ENCODE measurements at places on chromosomes 3 and 15. TPM values are rescaled to one million over a fixed set of nuclear protein-coding genes. Genes with fewer than 3 reads are reported as not detected.

GRCh38 chr3:58073301-58074108 lies 65.3 kb downstream of the FLNB start:
- H3K4me1 ChIP-seq, result peaks cover 34% of the 10 kb centered on the region
- no peaks in the 10 kb centered on the region for H3K27me3 ChIP-seq
- DNase-seq, result no peak
- H3K36me3 ChIP-seq, result peaks cover 7% of the 10 kb centered on the region
- no peak overlapping the region for H3K4me3 ChIP-seq

GRCh38 chr3:33729993-33730392 lies 11.9 kb upstream of the CLASP2 start:
- no peaks in the 10 kb centered on the region for H3K4me1 ChIP-seq
- H3K27me3 ChIP-seq, result peaks cover 6% of the 10 kb centered on the region
- no peak overlapping the region for H3K27ac ChIP-seq
- H3K4me3 ChIP-seq, result no peak overlapping the region
- DNase-seq, result no peak

DNA sequence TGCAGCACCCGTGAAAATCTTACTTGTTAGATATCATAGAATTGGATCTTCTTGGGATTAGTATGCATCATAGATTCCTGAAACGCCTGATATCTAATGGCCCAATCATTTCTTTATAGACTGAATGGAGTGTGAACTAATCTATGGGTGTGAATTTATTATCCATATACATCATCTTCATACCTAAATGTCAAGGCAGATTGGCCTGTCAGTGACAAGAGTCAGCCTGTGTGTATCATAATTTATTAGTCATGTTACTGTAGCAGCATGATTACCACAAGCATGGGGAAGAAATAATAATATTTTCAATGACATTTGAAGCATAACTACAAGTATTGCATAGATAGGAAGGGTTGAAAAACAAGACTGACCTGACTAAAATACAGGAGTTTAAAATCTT lies 235.8 kb downstream of the RAP2B start:
- no peak for DNase-seq
- peaks cover 27% of the 10 kb centered on the region for H3K4me1 ChIP-seq
- H3K4me3 ChIP-seq, result no peak overlapping the region
- no peak overlapping the region for H3K27ac ChIP-seq

DNA sequence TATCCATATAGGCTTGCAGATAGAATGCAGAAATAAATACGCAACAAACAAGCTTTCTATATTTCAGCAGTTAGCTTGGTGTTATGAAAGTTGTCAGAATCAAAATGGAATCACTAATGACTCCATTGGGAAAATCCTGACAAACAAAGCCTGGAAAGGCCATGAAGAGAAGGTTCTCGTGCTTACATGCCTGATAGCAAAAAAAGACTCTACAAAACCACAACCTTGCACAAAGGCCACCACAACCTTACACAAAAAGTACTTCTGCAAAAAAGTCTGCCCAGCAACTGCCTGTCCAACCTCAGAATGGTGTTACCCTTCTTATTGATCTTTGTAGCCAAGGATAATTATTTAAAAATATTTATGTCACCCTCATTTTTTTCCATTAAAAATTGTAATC lies 14.4 kb upstream of the PLSCR1 start:
- no peak for DNase-seq
- no peaks in the 10 kb centered on the region for H3K36me3 ChIP-seq
- no peak overlapping the region for H3K27ac ChIP-seq
- H3K4me1 ChIP-seq, result no peaks in the 10 kb centered on the region
- H3K4me3 ChIP-seq, result no peak overlapping the region

DNA sequence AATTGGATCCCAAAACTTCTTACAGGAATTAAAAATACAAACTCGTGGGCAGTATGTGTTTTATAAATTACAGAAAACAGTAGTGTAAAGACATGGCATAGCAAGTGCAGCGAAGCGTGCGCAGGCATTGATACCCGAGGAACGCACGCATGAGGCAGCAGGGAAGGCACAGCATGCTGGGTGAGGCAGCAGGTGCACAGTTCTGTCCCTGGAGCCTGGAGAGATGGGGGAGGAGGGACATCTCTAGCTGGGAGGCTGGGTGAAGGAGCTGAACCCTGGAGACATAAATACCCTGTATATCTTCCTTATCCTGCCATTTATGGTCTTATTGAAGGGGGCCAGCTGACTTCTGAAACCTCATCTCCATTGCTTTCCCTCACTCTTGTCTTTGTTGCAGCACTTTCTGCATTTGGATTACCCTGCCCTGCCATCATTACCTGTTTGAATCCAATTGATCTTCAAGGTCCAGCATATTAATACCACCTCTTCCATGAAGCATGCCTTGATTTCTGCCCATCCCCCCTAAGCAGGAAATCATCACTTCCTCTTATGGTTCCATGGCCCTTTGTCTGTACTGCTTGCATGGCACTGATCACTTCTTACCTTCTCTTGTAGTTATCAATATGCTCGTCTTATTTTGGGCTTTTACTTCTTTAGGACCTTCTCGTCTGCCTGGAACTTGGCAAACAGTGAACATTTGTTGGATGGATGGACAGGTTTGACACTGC lies 20.5 kb downstream of the LPP start:
- no peak for DNase-seq
- no peak overlapping the region for H3K4me3 ChIP-seq
- no peaks in the 10 kb centered on the region for H3K27me3 ChIP-seq
- H3K36me3 ChIP-seq, result peaks cover 11% of the 10 kb centered on the region
- H3K4me1 ChIP-seq, result peaks cover 48% of the 10 kb centered on the region
- H3K27ac ChIP-seq, result no peak overlapping the region

GRCh38 chr3:144652573-144652972 lies 681.0 kb downstream of the DIPK2A start:
- H3K36me3 ChIP-seq, result no peaks in the 10 kb centered on the region
- peaks cover 52% of the 10 kb centered on the region for H3K4me1 ChIP-seq
- peak overlapping the region; percentile 39 for H3K27ac ChIP-seq
- H3K27me3 ChIP-seq, result no peaks in the 10 kb centered on the region

MINDY2 gene
- total RNA-seq, result 15.1 TPM

GRCh38 chr15:80804970-80805495 lies 25.9 kb downstream of the CEMIP start:
- no peak overlapping the region for H3K4me3 ChIP-seq
- peaks cover 9% of the 10 kb centered on the region for H3K4me1 ChIP-seq
- H3K27ac ChIP-seq, result no peak overlapping the region
- H3K27me3 ChIP-seq, result no peaks in the 10 kb centered on the region
- H3K36me3 ChIP-seq, result peaks cover 80% of the 10 kb centered on the region

GRCh38 chr15:97501291-97501690 lies 459.2 kb upstream of the ARRDC4 start:
- no peak for DNase-seq
- no peak overlapping the region for H3K27ac ChIP-seq
- peaks cover 30% of the 10 kb centered on the region for H3K4me1 ChIP-seq
- H3K4me3 ChIP-seq, result no peak overlapping the region

DNA sequence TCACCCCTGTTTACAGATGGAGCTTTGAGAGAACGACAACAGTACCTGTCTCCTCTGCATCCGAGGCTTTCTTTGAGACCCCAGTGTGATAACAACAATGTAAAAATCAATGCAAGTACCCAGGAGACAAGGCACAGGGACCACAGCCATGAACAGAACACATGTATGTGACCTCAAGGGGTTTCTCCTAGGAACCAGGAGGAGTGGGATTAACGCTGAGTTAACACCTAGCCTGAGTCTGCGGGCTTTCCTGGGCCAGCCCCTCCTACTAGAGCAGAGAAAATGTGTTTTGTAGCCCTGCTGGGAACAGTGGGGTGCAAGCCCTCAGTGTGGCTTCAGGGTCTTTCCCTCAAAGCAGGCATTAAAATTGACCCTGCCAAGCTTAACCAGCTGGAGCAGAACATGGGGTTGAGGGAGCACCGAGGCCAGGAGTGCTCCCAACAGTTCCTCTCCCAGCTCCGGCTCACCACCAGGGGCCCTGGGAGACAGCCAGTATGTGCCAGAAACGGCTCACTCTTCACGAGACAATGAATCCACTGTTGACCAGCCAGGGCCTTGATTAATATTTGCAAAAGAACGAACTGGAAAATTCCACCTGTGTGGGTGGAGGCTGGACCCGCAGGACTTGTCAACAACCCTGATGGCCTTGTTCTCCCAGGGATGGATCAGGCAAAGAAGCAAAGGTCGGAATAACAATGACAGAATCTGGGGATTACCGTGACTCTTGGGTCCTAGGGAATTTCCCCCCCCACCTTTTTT lies 3.6 kb downstream of the CHDH start:
- no peak overlapping the region for H3K4me3 ChIP-seq
- H3K36me3 ChIP-seq, result no peaks in the 10 kb centered on the region
- no peak overlapping the region for H3K27ac ChIP-seq
- H3K27me3 ChIP-seq, result peaks cover 13% of the 10 kb centered on the region
- H3K4me1 ChIP-seq, result peaks cover 5% of the 10 kb centered on the region

- no peaks in the 10 kb centered on the region for H3K27me3 ChIP-seq
- DNase-seq, result no peak
- peaks cover 9% of the 10 kb centered on the region for H3K4me1 ChIP-seq
- no peak overlapping the region for H3K27ac ChIP-seq
- no peak overlapping the region for H3K4me3 ChIP-seq
Measured at GRCh38 chr15:60835974-60836373, 357.0 kb upstream of the ICE2 start.

- H3K36me3 ChIP-seq, result peaks cover 7% of the 10 kb centered on the region
- DNase-seq, result no peak
- no peak overlapping the region for H3K4me3 ChIP-seq
- no peak overlapping the region for H3K27ac ChIP-seq
Measured at GRCh38 chr3:193885832-193886231, 250.1 kb upstream of the HES1 start.

- no peaks in the 10 kb centered on the region for H3K4me1 ChIP-seq
- no peak overlapping the region for H3K27ac ChIP-seq
- DNase-seq, result no peak
- H3K36me3 ChIP-seq, result no peaks in the 10 kb centered on the region
- no peak overlapping the region for H3K4me3 ChIP-seq
Measured at GRCh38 chr3:160183345-160184076, 41.7 kb upstream of the C3orf80 start.

C3orf52 gene
- total RNA-seq, result 1.0 TPM

KLHDC8B gene
- 17.9 TPM for total RNA-seq

AGTR1 gene
- 2.1 TPM for total RNA-seq
